ENCODE measurements at places on chromosomes 7 and 10. TPM values are rescaled to one million over a fixed set of nuclear protein-coding genes. Genes with fewer than 3 reads are reported as not detected.

GIMAP7 gene
- 46.9 TPM for total RNA-seq

RAMP3 gene
- not detected for total RNA-seq

FRAT1 gene
- total RNA-seq: 3.3 TPM

SAP25 gene
- total RNA-seq: 11.2 TPM

FAM20C gene
- total RNA-seq: 0.15 TPM

C7orf33 gene
- total RNA-seq: not detected

- H3K4me1 ChIP-seq: no peaks in the 10 kb centered on the region
- no peaks in the 10 kb centered on the region for H3K36me3 ChIP-seq
- no peak for DNase-seq
- H3K27me3 ChIP-seq: peaks cover 2% of the 10 kb centered on the region
- H3K27ac ChIP-seq: no peak overlapping the region
These were observed 334.0 kb downstream of the PLXNA4 start for GRCh38 chr7:132242192-132242812.

- peaks cover 1% of the 10 kb centered on the region for H3K36me3 ChIP-seq
- no peak overlapping the region for H3K4me3 ChIP-seq
- DNase-seq: no peak
- peaks cover 4% of the 10 kb centered on the region for H3K27me3 ChIP-seq
- no peak overlapping the region for H3K27ac ChIP-seq
- peaks cover 6% of the 10 kb centered on the region for H3K4me1 ChIP-seq
These were observed 155.4 kb downstream of the NEURL1 start for GRCh38 chr10:103648636-103649532.

DNA sequence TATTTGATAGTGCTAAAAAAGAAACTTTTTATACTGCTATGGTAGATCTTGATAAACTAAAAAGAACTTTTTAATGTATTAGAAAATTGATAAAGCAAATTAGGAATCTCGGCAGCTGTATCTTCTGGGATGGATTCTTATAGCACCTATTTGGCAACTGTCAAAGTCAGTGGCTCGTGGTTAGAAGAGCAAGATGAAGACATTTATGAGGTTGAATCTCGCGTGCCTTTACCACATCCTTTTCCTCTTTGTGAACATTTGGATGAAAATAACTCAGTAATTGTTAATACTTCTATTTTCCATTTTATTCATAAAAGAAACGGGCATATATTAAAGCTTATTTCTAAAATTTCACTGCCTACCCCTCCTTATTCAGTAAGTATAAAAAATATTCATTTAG, 76.2 kb downstream of the CYP51A1 start:
- no peak overlapping the region for H3K4me3 ChIP-seq
- no peak for DNase-seq
- peaks cover 12% of the 10 kb centered on the region for H3K4me1 ChIP-seq
- no peak overlapping the region for H3K27ac ChIP-seq
- H3K27me3 ChIP-seq: no peaks in the 10 kb centered on the region

DNA sequence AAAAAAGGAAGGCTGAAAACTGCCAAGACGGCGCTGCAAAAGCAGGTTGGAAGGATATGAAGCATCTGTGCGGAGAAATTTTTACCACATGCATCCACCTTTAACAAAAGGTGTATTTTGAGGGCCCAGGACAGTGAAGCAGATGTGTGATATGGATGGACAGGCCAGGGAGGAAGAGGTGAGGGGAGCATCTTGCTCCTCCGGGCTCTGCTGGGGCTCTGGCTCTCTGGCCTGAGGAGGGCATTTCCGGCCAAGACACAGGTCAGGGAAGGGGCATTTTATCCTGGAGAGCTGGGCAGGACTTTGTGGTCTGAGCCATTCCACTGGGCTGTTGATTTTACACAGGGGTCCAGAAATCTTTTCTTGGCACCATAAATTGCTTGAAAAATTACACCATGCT, 175.1 kb downstream of the ZMYND11 start:
- no peak overlapping the region for H3K4me3 ChIP-seq
- H3K4me1 ChIP-seq: no peaks in the 10 kb centered on the region
- peak overlapping the region; percentile 18 for H3K27ac ChIP-seq
- no peaks in the 10 kb centered on the region for H3K36me3 ChIP-seq
- no peak for DNase-seq

DNA sequence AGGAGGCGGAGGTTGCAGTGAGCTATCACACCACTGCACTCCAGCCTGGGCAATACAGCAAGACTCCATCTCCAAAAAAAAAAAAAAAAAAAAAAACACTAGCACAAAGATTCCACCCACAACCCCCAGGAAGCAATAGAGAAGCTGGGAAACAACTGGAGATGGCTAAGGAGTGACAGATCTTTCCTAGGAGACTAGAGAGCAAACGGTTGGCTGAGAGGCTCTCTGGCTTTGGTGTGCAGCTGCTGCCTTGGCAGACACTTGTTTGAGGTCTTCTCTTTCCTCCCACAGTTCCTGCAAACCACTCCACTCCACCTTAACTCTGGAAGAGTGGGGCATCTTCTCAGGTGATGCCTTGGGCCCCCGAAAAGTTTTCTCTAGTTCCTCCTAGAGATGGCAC, 78.5 kb upstream of the LANCL2 start:
- H3K4me1 ChIP-seq: no peaks in the 10 kb centered on the region
- H3K36me3 ChIP-seq: no peaks in the 10 kb centered on the region
- H3K4me3 ChIP-seq: no peak overlapping the region
- DNase-seq: no peak
- H3K27ac ChIP-seq: no peak overlapping the region

DNA sequence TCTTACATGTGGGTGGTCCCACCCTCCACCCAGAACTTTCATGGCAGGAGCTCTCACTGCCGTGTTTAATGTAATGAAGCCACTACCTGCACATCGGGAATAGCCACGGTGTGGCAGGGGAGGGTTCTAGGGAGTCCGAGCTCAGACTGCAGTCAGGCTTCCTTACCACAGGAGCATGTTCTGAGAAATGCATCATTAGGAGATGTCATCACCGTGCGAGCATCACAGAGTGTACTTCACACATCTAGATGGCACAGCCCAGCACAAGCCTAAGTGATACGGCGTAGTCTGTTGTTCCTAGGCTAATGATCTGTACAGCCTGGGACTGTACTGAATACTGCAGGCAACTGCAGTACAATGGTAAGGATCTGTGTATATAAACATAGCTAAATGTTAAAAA, 153.0 kb upstream of the LANCL2 start:
- H3K27ac ChIP-seq: no peak overlapping the region
- H3K4me3 ChIP-seq: no peak overlapping the region
- H3K4me1 ChIP-seq: no peaks in the 10 kb centered on the region
- DNase-seq: no peak
- peaks cover 15% of the 10 kb centered on the region for H3K27me3 ChIP-seq

DNA sequence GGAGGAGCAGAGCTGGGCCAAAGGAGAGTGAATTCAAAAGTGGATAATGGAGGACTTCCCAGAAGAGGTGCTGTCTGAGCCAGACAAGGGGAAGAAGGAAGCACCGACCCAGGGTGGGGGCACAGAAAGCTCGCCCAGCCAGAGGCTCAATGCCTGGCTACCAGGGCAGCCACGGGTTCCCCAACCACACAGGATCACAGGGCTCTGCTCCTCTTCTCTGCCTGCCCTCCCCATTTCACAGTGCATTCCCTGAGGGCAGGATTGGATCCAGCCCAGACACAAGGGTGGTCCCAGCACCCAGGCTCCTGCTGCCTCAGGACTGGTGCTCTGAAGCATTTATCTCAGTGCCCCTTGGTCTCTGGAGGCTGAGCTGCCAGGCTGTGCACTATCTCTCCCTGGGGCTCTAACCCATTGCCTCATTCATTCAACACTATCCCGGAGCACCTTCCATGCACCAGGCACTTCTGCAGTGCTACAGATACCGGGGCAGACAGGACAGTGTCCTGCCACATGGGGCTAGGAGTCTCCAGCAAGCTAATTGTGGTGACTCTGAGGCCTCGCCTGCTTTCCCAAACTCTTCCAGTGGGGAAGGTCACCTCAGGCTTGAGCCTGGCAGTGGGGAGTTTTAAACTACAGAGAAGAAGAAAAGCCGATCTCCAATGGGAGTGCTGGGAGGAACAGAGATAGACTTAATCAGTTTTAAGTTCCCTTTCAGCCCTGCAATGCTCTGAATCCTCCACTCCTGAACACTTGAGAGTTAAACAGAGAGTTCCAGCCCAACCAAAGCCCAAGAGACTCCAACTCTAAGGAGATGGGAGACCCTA, 201.8 kb upstream of the ZMIZ1 start:
- DNase-seq: no peak
- no peak overlapping the region for H3K4me3 ChIP-seq
- no peak overlapping the region for H3K27ac ChIP-seq

DNA sequence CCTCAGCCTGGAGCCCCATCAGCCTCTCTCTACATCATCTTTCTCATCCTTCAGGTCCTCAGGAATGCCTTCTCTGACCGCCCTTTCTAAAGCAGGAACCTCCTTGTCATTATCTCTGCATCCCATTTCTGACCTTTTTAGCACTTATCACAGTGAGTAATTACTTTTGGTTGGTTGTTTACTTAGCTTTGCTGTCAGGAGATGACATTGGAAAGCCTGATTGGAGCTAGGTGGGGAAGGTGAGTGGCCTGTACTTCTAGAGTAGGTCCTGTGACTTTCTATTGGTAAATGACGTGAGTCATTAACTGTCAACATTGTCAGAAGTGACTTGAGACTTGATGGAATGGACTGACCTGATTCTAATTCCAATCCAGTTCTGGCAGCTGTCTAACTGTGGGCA, 9.3 kb upstream of the SLC25A13 start:
- no peak for DNase-seq
- no peaks in the 10 kb centered on the region for H3K4me1 ChIP-seq
- H3K36me3 ChIP-seq: no peaks in the 10 kb centered on the region
- peaks cover 3% of the 10 kb centered on the region for H3K27me3 ChIP-seq
- no peak overlapping the region for H3K4me3 ChIP-seq
- no peak overlapping the region for H3K27ac ChIP-seq

- no peak for DNase-seq
- H3K4me1 ChIP-seq: peaks cover 10% of the 10 kb centered on the region
- H3K4me3 ChIP-seq: no peak overlapping the region
- no peak overlapping the region for H3K27ac ChIP-seq
- H3K27me3 ChIP-seq: no peaks in the 10 kb centered on the region
- peaks cover 12% of the 10 kb centered on the region for H3K36me3 ChIP-seq
These were observed 46.7 kb upstream of the DLG5 start for GRCh38 chr10:77973276-77973675.

- H3K36me3 ChIP-seq: no peaks in the 10 kb centered on the region
- no peaks in the 10 kb centered on the region for H3K4me1 ChIP-seq
- H3K27me3 ChIP-seq: peaks cover 1% of the 10 kb centered on the region
- H3K4me3 ChIP-seq: no peak overlapping the region
- no peak for DNase-seq
- no peak overlapping the region for H3K27ac ChIP-seq
These were observed 82.7 kb downstream of the PLCE1 start for GRCh38 chr10:94076325-94076841.
